NCI-H1694 treated with DMSO at 0.1 percent for 48 hours (cell line): ENCODE measurements at places on chromosomes 7 and 10.
A peak's percentile ranks its signal among the peaks of the same experiment; 100 is the strongest.

GRCh38 chr7:98079891-98080648 lies 26.6 kb upstream of the LMTK2 start:
- DNase-seq, result peak; percentile 35

- DNase-seq, result no peak
These were observed 198.1 kb upstream of the NFE2L3 start for GRCh38 chr7:25953859-25954258.

GRCh38 chr7:6643915-6644625 lies 7.0 kb downstream of the ZNF316 start:
- no peak for DNase-seq

- DNase-seq, result no peak
These were observed 35.1 kb downstream of the SDK1 start for GRCh38 chr7:3336042-3336665.

DNA sequence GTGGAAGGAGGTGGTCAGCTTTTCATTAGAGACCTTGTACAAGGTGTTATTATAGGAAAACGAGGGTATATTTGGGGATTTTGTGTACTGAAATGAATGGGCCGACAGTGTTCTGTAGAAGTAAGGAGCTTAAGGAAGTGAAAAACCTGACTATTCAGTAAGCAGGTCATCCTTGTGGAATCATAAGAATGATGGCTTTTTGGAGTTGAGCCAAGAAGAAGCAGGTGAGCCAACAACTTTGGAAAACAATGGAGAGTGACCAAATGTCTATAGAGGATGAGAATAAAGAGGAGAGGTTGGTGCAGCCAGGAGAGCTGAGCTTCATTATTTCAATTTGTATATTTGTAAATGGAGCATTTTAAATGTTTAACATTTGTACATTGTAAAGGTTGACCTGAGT lies 595.7 kb downstream of the CCSER2 start:
- DNase-seq, result no peak

DNA sequence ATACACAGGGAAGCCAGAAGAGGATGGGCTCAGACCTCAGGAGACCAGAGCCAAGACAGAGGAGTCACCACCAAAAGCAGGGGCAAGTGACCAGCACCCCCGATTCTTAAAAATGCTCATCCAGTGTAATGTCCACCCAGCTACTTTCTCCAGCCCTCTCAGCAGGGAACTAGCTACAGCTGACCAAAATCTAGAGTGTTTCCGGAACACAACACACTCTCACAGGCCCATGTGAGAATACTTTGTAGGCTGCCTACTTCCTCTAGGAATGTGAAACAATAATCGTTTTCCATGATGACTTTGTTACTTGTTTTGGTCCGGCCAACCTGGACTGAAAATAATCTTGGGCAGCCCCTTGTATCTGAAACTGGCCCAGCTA lies 14.5 kb downstream of the PSAP start:
- DNase-seq, result no peak

- no peak for DNase-seq
These were observed 72.8 kb upstream of the MPP7 start for GRCh38 chr10:28375399-28376354.

DNA sequence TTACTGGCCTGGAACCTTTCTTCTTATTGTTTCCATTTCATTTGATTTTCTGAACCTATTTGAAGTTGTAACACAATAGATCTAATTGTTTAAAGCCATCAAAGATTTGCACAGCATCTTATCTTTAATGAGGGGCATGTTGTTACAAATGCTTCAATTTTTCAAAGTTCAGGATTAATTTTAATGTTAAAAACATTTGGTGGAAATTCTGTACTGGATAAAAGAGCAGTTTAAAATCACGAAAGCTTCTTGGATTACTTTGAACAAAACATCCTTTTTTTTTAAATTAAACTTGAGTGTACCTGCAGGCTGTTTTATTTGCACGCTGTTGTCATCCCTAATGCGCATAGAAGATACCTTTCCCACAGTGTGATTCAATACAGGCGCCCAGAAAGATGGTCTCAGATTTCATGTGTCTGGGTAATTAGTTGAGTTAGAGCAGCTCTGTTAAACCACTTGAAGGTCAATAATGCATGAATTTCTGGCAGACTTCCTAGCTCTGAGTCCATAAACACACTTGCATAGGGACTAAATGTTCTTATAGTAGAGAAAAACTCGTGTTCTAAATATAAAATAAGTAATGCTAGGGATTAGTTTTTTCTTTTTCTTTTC lies 29.3 kb upstream of the DDX50 start:
- DNase-seq, result peak; percentile 94

DNA sequence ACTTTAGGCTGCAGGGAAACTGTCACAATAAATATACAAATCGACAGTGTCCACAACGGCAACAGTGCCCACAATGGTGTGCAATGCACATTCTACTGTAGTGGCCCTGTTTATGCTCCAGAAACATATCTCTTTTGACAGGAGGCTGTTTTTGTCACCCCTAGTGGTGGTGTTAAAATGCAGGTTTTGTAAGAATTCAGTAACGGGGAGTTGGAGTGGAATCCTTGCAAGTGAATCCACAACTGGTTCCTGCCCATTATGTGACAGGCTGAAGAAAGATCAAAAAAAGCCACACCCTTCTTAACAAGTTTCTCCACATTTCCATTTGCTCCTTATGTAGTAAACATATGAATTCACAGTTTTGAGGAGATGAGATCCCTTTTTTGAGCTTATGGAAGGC lies 58.5 kb downstream of the BEND7 start:
- no peak for DNase-seq

- DNase-seq, result no peak
These were observed 50.9 kb upstream of the LEP start for GRCh38 chr7:128190051-128190647.

GRCh38 chr10:70272925-70273316 lies 10.9 kb downstream of the NPFFR1 start:
- peak; percentile 20 for DNase-seq
